ENCODE measurements at places on chromosomes 16 and 17.

- no peak for DNase-seq
Observed at GRCh38 chr17:36650096-36650775, 48.9 kb downstream of the MRM1 start.

DNA sequence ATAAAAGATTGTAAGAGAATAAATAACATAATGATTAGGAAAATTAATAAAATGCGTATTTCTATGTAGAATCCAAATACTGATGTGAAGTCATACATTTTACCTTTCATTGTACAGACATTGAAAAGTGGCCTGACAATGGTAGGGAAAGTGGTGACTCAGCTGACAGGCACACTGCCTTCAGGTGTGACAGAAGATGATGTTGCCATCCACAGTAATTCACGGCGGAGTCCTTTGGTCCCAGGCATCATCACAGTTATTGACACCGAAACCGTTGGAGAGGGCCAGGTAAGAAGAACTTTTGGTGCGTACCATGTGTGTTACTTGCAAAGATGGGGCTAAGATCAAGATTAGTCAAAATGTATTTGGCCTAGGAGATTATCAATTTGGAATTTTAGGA, 232.8 kb downstream of the BCAS3 start:
- DNase-seq = no peak

GRCh38 chr16:1989209-1990100, at the start of gene SYNGR3:
TSS of gene SYNGR3 (plus strand) at chr16:1989970. CDS start at chr16:1990103, 133 bp downstream.
- no peak for DNase-seq

DNA sequence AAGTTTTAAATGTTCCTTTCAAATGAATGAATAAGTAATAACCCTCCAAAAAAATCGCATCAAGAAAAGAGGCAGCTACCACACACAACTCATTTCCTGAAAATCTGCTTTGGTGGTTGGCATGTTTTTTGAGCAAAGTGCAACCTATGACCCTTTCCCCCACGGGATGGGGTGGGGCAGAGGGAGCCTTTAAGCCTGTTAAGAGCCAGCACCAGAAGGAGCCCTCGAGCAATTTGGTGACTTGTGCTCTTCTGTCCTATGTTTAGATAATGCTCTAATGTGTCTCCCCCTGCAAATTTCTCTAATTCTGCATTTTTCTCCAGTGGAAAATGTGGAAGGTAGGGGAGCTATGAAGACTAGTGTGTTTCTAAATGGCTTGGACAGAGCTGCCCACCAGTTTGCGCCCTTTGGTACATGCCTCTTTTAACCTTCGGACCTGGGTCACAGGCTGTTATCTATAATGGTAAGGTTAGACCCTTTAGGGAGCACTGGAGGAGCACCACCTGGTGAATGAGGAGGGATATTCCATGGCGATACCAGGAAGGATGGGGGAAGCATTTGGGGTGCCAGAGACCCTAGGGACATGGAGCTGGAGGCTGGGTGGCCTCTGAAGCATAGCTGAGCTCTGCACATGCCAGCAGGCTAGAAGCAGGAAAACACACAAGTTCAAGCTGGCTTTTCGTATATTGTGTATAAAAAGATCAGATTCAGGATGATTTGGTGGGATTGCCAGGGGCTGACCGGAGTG, 1.6 kb downstream of the PYCARD start:
- DNase-seq = no peak

- no peak for DNase-seq
Observed at GRCh38 chr17:72514321-72514861, 393.6 kb downstream of the SOX9 start.

- DNase-seq = no peak
Observed at GRCh38 chr17:42246515-42246914, 29.7 kb downstream of the STAT5B start.

- no peak for DNase-seq
Observed at GRCh38 chr16:11306997-11307638, 26.0 kb upstream of the PRM1 start.

GRCh38 chr16:10256784-10257641, 74.8 kb upstream of the GRIN2A start:
- peak; percentile 68 for DNase-seq

- no peak for DNase-seq
Observed at GRCh38 chr16:87678618-87679017, 76.3 kb downstream of the JPH3 start.

DNA sequence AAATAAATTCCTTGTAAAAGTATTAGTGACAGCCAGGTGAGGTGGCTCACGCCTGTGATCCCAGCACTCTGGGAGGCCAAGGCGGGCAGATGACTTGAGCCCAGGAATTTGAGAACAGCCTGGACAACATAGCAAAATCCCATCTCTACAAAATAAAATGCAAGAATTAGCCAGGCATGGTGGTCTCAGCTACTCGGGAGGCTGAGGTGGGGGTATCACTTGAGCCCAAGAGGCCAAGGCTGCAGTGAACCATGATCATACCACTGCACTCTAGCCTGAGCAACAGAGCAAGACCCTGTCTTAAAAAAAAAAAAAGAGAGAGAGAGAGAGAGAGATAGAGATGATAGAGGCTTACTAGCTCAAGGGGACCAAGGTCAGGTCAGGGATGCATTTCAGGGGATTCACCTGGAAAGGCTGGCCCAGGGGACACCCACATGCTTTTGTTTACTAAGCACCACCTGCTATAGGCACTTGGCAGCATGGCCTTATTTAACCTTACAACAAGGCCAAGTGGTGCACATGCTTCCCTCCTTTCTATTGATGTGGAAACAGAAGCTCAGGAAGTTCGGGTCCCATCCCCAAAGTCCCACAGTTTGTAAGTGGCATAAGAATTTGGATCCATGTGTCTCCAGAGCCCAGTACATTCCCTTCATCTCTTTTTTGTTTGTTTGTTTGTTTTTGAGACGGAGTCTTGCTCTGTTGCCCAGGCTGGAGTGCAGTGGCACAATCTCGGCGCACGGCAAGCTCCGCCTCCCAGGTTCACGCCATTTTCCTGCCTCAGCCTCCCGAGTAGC, 12.4 kb upstream of the SRCIN1 start:
- DNase-seq = no peak

- DNase-seq = no peak
Observed at GRCh38 chr16:57072616-57073275, 19.6 kb upstream of the CPNE2 start.

GRCh38 chr16:30409125-30410060, 2.0 kb downstream of the ZNF771 start:
- DNase-seq = peak; percentile 93

DNA sequence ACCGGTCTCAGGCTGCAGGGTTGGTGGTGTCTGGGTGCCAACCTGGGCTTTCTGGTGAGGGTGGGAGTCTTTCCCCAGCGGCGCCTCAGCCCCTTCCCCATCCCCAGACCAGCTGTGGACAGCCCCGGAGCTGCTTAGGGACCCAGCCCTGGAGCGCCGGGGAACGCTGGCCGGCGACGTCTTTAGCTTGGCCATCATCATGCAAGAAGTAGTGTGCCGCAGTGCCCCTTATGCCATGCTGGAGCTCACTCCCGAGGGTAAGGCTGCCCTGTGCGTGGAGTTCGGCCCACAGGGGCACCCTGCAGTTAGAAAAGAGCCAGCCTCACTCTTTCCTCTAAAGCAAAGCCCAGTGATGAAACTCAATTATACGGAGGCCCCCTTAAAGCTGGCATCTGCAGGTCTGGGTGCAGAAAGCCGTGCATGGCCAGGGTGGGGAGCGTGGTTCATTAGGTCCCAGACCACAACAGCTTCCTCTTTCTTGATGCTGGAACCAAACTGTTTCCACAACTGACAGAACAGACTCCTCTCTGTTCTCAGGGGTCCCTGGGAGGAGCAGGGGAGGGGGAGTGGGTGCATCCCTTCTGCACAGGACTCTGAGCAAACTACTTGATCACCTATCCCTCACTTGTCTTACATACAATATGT, 10.7 kb downstream of the GUCY2D start:
- DNase-seq = no peak

GRCh38 chr17:38620551-38621277, 15.0 kb upstream of the SRCIN1 start:
- no peak for DNase-seq

DNA sequence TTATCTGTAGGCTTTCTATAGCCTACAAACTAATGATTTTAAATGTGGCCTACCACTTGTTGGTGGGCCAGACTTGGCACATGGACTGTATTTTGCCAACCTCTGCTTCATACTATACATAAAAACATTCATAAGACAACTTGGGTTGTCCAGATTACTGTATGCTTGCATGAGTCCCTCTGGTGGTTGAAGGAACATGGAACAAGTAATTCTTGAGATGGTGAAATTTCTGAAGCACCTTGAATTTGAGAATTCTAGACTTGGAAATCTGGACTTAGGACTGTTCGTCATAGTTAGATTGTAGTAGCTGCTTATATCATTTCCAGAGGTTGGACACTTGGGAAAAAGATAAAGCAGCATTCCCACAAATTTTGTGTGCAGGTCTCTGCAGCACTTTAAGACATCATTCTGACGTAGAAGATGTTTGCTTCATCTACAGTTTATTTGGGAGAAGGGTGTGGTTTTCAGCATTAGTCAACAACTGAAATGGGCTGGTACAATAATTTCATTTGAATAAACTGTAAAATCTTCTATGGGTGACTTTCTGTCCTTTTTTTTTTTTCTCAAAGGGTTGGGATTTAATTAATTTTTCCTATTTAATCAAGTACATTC, 31.2 kb downstream of the NFATC3 start:
- DNase-seq = no peak

DNA sequence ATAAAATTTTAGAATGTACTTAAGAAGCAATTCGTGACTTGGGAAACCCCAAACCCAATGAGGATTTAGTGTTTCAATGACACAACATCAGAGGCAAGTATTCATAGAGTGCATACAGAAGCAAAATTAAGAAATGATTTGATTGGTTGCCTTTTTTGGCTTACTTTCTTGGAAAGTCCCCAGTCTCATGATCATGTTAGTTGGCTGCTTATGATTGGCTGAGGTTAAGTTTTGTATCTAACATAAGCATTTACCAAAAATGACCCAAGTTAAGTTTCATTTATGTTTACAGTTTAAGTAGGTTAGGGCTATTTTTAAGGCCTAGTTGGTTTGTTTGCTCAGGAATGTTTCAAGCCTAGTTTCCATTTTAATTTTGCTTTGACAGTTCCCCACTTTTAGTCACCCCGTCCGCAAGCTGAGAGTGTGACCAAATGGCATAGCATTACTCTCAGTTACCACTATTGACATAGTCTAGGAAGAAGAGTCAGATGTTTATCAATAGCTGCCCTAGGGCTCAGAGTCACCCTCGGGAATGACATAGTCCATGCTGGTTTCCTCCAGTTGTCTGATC, 36.2 kb downstream of the DGKE start:
- DNase-seq = no peak

GRCh38 chr16:69535123-69536050, 30.4 kb upstream of the NFAT5 start:
- DNase-seq = no peak

DNA sequence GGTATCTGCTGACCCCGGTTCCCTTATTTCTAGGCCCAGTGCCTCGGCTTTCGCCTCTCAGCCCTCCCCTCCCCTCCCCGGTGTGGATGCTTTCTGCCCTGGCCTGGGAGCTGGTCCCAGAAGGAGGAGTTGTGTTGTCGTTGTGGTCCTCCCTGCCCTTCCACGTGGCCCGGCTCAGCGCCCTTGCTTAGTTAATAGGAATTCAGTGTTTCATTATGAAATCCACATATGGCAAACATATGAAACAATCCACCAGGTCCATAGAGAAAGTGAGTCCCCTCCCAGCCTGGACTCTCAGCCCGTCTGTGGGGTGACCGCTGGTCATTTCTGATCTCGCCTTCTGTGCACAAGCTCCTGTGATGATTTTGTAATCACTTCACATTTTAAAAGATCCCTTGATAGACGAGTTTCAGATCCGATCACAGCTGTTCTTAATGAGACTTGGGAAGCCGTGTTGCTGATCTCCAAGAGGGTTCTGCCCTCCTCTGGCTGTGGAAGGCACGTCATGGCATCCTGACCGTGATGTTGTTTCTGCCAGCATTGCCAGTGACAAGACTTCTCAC, 112.1 kb downstream of the BANP start:
- no peak for DNase-seq

DNA sequence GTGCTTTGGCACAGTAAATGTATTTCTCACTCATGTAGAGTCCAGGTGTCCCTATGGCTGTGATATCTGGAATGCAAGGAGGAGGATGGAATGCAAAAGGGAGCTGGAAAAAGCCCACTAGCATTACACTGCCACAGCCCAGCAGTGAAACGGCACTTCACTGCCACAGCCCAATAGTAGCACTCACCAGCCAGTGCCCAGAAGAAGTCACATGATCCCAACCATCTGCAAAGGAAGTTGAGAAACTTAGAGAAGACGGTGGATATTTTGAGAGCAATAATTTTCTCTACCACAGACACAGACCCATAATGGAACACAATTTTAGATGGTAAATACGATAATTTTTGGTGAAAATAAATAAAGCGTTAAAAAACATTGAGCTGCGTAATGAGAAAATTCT, 51.8 kb downstream of the C16orf82 start:
- DNase-seq = no peak

- no peak for DNase-seq
Observed at GRCh38 chr16:75176926-75177325, 28.6 kb downstream of the ZFP1 start.

GRCh38 chr16:75616521-75617010, 6.5 kb downstream of the ADAT1 start:
- DNase-seq = no peak

GRCh38 chr17:6457688-6458459, 13.6 kb downstream of the PIMREG start:
- no peak for DNase-seq

- DNase-seq = no peak
Observed at GRCh38 chr16:81997738-81998137, 13.5 kb downstream of the SDR42E1 start.

DNA sequence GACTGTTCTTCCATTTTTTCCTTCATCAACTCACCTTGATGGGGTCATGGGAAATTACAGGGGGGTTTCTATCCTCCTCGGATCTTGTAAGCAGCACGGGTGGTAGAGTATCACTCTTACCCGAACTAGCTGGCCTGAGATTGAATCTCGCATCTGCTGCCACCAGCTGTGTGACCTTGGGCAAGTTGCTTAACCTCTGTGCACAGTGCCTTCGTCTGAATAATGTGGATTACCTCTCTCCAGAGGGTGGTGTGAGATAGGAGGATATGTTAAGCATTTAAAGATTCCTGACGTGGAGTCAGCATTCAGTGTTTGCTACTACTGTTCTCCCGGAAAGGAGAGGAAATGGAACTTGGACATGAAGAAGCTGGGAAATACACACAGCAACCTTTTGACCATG, 24.4 kb downstream of the LASP1 start:
- DNase-seq = no peak

DNA sequence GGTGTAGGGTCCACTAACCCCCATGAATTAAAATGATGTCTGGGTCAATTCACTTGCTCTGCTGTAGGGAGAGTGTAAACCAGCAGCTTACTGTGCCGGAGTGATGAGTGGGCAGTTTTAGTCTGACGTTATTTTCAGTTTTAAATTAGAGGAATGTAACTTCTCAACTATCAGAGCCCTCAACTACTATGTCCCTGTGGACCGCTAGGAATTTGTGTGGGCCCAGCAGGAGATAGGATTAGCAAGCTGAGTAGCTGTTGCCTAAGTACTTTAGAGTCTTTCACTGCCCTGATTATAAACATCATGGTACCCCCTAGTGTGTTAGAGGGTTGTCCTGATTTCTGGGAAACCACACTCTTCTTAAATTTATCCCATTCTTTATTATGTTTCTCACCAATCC, 11.4 kb downstream of the MARVELD3 start:
- no peak for DNase-seq
